ENCODE measurements at places on chromosomes 13 and 19.

GRCh38 chr13:46598820-46599180 lies 45.8 kb downstream of the LRCH1 start:
- DNase-seq, result no peak

- DNase-seq, result no peak
Observed at GRCh38 chr19:41888926-41889325, 5.9 kb downstream of the ARHGEF1 start.

DNA sequence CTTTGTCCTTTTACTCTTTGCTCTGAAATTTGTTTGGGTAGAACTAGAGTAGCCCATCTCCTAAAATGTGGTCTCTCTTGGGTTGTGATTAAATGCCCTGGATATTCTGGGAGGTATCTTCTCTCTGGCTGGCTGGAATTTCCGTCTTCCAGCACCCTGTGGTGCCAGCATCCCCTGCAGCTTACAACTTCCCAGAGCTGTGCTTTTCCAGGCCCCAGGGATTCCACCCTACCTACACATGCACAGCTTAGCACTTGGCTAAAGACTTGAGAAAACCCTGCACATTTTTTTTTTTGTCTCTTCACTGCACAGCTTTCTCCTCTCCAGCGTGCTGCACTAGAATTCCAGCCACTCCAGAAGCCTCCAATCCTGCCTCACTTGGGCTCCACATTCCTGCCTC lies 334.7 kb downstream of the IRS2 start:
- no peak for DNase-seq

DNA sequence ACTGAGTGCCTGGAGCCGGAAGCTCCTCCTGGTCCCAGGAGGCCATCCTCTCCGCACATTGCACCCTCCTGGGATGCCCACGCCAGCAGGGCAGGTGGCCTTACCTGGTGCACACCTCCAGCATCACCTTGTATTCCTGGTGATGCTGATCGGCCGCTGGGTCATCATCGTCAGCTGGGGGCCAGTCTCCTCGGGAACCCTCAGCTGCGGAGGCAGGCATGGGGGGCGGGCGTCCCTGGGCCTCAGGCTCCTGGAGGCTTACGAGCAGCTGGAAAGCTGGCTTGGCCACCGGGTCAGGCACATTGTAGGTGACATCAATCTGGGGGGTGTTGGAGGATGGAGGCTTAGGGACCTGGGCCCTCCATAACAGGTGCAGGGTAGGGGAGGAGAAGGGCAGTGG lies 13.7 kb downstream of the F2RL3 start:
- DNase-seq, result no peak

DNA sequence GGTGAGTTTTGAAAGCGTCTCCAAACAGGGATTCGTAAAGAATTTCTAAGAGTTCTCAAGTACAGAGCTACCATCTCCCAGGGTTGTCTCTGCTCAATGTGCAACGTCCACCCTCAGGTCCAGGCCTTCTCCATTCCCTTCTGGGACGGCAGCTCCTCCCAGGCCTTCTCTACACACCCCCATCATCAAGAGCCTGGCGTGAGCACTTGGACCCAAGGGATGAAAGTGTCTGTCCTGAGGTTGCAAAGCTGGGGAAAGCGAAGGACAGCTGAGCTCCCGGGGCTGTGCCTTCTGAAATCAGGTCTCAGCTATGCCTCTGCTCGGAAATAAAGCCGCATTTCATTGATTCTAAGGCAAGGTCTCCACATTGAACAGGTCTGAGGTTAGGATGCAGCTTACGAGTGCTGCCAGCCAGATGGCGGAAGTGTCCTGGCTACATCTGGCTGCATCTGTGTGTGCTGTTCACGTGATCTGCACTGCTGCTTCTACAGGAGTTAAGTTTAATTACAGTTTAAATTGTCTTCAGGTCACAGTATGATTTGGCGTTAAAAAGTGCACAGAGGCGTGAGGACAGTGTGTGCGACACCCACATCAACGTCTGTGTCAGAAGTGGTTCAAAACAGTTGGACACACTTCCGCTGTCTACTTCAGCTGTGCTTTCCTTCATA lies 27.0 kb upstream of the MIER2 start:
- DNase-seq, result no peak

GRCh38 chr19:23437901-23438300 lies 42.6 kb upstream of the ZNF91 start:
- DNase-seq, result no peak

DNA sequence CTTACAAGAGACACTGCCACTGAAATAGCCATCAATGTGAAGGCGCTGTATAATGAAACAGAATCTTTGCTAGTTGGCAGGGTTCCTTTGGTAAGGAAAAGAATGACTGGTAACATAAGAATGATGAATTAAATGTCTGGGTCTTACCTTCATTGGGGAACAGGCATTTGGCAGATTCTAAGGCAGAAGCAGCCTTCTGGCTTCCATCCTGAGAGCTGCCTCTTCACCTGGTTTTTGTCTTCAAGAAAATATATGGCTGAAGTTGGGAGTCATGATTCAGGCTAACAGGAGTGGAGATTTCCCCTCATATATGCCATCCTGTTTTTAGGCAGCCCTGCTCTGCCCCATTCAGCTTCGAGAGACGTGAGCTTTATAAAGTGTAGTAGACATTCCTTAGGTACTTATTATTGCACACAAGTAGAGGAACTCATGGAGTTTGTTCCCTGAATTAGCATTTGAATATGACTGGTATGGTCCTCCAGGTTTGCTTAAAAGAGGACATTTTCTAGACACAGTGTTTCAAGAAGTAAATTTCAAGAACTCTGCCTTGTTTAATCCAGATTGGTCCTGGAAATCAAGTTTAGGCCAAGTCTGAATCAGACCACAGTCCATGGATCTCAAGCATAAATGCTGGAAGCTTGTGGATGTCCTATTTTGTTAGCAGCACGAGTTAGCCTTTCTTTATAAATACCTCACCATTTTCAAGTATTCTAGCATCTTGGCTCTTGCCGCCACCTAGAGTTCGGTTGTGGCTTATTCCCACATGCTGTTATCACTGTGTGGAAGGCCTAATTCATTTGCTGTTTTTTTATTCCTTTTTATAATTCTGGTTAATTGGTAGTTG lies 56.2 kb upstream of the AKAP11 start:
- peak; percentile 5 for DNase-seq

All from activated naive CD4-positive, alpha-beta T cell treated with Interleukin-2 at 50 U/mL for 16 hours (primary cell).